NCI-H1930 (cell line): ENCODE measurements at places on chromosomes 7 and 10.

DNA sequence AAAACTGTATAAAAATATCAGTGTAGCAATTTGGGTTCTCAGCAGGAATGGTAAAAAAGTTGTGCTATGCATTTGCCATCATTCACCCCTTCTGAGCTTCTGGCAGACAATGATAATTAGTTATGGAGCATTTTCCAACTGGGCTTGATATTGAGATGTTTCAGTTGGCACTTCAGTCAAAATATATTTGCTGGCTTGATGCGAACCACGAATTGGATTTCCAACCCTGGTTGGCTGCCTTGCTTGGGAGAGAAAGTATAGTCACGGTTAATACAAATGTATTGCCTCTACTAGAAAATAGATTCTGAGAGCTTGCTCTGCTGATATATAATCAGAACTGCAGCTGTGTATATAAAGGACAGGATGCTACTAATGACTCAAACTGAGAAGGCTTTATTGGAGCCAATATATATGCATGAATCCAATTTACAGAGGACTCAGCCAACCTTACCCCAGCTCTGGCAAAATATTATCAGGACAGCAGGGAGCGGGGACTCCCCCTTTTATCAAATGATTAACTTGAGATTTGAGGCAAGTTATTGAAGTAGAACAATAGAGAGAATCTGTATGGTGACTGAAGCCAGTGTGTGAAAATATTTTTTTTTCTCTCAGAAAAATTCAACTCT lies 219.8 kb upstream of the SMIM30 start:
- DNase-seq: no peak

DNA sequence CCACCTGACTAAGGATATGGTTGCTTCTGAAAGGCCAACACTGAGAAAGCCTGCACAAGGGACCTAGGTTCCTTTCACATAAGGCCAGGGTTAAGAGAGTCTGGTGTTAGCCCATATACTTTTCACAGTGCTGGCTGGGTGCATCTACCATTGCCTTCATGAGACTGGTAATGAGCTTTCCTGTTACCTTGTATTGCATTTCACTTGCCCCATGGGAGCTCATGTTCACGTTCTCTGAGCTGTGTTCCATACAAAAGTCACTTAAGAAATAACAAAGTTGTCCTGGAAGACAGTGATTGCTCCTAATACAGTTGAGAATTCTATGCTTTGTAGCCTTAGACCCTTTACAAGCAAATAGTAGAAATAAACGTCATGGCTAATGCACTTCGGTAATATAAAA lies 337.8 kb upstream of the TEX47 start:
- no peak for DNase-seq

DNA sequence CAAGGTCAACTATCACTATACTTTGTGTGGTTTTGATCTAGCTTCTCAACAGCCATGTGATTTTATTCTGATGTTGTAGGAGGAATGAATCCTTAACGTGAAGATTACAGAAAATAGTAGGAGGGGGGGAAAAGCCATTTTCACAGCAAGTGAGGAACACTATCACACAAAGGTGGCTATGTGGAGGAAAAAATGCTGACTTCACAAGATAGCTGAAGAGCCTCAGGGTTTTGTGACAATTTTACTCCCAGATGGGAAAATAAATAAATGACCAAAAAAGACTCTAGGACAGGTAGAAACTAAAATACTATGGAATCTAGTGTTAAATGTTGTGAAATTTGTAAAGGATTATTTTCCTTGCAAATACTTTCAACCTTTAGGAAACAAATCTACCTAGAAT lies 281.0 kb downstream of the ADRA2A start:
- DNase-seq: no peak

DNA sequence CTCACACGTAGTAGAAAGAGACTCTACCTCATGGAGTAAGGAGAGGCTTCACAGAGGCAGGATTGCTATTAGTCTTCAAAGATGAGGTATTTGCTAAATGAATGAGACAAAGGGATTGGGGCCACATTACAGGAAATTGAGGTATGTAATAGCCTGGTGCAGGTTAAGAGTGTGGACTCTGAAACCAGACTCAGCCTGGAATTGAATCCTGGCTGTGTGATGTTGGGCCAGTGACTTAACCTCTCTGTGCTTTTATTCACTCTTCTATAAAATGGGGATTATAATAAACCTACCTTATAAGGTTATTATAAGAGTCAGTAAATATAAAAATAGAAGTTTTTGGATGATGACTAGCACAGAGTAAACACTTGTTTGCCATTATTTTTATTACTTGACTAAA lies 64.7 kb upstream of the ATRNL1 start:
- DNase-seq: no peak

DNA sequence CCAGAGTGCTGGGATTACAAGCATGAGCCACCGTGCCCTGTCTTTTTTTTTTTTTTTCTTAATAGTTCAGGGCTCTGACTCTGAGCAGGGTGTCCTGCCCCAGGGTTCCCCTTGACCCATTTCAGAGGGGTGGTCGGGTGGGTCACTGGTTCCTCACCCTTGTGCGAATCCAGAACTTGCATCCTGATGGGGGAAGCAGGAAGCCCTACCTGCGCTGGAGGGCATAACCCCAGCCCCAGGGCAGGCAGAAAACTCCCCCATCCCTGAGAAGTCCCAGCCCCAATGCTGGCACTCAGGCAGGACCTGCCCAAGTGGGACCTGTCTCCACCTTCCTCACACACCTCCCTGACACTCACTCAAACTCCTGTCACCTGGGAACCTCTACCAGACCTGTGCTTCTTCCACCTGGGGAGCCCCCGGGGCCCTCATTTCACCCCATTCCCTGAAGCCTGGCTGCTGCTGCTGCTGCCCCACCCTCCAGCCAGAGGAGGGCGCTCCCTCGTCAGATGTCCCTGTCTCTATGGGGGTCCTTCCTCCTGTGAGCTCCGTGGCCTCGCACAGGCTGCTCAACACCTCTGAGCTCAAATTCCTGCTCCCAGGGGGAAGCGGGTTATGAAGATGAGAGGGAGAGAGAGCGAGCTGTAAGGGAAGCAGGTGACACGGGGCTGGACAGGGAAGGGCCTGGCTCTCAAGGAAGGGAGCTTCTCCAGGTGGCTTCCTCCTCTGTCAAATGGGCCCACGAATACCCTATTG lies 15.1 kb upstream of the ZNF273 start:
- DNase-seq: peak; percentile 6

DNA sequence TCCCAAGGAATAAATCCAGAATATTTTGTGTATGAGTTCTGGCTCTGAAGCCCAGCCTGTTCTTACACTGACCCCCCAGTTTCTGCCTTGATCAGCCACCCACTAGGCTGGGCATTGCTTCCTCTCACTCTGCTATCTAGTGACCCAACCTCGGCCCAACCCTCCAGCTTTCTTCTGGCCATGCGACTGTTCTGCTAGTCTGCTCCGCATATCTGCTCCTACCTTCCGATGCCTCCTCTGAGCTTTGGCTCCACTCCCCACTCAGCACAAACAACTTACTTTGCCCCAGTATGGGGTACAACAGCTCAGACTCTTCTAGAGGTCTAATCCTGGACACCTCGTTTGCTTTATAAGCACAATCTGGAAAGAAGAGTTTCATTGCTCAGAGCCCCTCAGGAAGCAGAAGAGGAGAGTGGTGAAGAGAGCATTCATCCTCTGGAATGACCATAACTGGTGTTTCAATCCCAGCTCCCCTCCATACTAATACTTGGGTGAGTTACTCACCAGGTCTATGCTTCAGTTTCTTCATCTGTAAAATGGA lies 99.6 kb downstream of the NPSR1 start:
- DNase-seq: no peak

- no peak for DNase-seq
These were observed 47.9 kb upstream of the DOCK1 start for GRCh38 chr10:126857178-126857806.

- no peak for DNase-seq
These were observed 986 bp upstream of the PPP2R2D start for GRCh38 chr10:131899695-131900349.

DNA sequence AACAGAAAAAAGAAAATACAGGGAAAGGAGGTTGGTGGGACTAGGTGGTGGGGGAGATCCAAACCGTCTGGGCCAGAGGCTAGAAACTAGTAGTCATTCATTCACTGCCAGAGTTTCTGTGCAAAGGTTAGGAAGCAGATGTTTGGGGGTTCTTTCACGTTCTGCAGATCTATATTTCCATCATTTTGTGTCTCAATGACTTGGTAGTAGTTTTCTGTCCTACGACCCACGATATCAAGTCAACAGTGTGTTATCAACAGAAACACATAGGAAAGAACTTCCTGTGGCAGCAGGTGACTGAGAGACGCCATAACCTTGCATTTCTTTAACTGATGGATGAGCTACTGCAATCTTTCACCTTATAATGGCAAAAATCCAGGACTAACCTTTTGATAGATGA lies 1.8 kb downstream of the CEP55 start:
- no peak for DNase-seq

DNA sequence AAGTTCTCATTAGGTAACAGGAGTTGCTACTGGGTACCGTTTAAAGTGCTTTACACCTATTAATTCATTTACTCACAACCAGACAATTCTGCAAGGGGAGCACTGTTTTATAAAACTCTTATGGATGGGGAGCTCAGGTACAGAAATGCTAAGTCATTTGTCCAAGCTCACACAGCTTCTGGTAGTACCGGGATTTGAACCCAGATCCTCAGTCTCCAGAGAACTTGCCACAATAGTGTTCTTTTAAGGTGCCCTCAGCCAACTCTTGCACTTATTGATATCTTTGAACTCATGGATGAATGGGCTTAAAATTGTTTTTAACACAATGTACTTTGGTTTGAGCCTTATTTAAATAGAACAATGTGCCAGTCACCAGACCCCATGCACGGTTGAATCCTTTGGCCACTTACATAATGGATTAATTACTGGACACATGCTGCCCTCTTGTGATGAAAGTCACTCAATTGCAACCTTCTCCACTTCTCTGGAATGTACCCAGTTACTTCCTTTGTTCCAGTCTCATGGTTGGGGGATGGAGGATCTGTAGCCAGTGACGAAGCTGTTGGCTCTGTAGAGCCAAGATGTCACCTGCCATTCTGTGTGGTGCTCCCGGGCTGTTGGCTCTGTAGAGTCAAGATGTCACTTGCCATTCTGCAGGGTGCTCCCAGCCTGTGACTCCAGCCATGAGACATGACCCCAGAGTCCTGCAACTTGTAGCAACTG lies 65.6 kb downstream of the NOD1 start:
- peak; percentile 17 for DNase-seq

DNA sequence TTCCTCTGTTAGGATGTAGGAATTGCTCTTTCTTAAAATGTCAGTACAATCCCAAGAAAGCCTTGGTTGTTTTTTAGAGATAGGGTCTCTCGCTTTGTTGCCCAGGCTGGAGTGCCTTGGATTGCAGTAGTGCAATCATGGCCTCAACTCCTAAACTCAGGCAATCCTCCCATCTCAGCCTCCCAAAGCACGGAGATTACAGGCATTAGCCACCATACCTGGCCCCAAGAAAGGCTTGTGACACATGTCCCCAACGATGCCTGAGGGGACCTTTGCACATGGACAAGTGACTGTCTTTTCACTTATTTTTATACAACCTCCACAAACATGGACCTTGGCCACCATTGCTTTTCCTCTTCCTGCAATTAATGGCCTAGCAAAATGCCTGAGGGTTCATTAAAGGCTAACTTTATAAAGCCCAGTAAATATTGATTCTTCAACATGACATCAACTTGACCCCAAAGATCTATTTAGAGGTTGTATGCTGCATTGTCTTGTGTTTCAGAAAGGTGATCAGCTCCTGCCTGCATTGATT lies 10.0 kb upstream of the SPOCK2 start:
- no peak for DNase-seq

- no peak for DNase-seq
These were observed 37.3 kb downstream of the SH3PXD2A start for GRCh38 chr10:103818105-103818504.

GRCh38 chr10:101694674-101695403 lies at the start of gene FBXW4:
Gene FBXW4 (minus strand): TSS chr10:101695170. CDS start chr10:101695105, 65 bp downstream.
- no peak for DNase-seq

GRCh38 chr7:48962821-48963505 lies 38.6 kb downstream of the CDC14C start:
- DNase-seq: no peak

GRCh38 chr10:21702633-21703111 lies 168.6 kb downstream of the MLLT10 start:
- DNase-seq: no peak

DNA sequence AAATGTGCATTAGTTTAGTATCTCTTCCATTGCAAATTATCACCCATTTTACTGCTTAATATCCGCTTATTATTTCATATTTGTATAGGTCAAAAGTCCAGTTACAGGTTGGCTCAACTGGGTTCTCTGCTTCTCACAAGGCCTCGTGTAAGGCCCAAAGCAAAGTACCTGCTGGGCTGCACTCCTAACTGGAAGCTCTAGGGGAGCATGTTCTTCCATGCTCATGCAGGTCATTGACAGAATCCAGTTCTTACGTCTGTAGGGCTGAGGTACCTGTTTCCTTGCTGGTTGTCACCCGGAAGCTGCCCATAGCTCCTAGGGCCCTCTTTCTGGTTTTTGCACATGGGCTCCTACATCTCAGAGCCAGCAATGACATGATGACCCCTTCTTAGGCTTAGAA lies 79.6 kb downstream of the RAPGEF5 start:
- DNase-seq: no peak

DNA sequence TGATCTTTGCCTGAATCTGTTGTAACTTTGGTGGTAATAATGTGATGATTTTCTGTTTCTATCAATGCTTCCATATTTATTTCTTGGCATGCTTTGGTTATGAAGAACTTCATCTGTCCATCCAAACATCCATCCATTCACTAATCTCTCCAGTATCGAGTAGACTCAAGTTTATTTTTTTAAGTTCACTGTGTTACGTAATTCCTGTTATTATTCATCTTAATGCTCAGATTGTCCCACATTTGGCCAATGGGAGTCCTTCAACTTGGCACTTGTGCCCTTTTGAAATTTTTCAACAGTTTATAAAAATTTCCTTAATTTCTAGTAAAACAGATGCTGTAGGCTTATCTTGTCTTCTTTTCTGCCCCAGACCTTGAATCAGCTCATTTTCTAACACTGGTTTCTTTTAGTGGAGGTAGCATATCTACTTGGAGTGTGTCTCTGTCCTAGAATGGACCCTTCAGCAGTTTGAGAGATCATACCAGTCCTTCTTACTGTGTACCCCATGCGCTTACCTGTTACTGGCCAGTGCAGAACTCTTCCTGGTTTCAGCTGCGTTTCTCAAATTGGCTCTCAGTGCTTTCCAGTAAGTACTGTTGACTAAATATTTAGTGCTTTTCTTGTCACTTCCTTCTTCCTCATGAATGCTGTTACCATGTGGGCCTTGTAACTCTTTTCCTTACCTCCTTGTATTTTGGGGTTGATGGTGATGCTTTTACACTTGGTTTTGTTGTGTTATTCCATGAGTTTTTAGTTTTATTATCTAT lies 100.8 kb downstream of the MLLT10 start:
- DNase-seq: no peak

DNA sequence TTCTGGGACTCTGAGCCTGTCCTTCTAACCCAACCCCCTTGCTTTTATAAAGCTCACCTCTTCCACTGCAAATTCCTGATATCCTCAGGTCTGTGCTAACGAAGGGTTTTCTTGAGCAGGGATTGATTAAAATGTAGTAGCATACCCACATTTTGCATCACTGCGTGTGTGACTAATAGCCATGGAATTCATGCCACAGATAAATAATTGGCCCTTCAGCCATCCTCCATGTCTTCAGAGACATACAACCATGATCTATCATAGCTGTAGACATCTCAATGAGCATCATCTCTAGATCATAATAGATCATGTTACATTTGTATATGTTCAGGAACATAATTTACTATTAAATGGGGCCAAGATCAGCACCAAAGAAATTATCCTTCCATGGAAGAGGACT lies 990.3 kb downstream of the KCNMA1 start:
- DNase-seq: no peak
